ENCODE measurements at places on chromosomes 1 and 21.

DNA sequence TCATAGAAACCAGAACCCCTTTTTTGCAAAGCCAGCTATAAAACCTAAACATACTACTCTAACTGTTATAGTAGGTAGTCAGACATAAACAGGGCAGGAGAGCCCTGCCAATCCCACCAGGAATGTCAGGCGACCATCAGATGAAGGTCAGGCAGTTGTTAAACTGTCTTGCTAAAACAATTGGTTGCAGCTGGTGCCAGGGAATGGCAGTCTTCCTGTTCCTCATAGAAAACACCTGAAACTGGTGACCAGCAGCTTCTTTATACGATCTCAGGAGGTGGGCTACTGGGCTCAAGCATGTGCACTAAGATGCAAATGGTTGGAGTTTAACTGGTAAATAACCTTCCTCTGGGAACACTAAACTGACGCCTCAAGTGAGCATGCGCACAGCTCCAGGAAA, 224.1 kb downstream of the COL11A1 start:
- DNase-seq: no peak

DNA sequence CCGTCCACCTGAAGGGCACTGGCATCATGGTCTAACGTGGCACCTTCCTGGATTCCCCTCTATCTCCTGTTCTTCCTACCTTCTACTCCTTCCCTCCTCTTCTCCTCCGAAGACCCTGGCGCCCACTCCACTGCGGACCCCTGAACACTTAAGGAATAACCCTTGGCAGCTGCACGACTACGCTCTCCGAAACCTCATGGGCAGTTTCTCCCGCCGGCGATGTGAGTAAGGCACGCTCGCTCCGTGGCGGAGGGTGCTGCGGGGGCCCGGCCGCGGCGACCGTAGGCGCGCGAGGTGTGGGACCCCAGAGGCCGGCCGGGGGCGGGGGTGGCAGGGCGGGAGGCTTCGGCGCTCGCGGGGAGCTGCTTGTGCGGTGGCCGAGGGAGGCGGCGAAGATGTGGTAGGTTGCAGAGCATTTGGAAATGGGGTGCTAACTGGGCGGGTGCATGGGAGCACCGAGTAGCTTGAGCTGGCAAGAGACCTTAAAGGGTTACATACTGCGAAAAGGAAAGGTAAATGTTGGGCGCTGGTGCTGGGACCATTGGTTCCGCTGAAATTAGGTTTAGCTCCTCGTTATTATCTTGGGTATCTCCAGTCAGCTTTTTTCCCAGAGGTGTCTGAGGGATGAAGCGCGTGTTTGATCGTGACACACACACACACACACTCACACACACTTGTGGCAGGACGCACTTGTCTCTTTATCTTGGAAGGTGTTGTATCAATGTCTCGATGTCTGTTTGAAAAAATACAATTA, 876 bp downstream of the LRRC7 start:
- peak; percentile 39 for DNase-seq

DNA sequence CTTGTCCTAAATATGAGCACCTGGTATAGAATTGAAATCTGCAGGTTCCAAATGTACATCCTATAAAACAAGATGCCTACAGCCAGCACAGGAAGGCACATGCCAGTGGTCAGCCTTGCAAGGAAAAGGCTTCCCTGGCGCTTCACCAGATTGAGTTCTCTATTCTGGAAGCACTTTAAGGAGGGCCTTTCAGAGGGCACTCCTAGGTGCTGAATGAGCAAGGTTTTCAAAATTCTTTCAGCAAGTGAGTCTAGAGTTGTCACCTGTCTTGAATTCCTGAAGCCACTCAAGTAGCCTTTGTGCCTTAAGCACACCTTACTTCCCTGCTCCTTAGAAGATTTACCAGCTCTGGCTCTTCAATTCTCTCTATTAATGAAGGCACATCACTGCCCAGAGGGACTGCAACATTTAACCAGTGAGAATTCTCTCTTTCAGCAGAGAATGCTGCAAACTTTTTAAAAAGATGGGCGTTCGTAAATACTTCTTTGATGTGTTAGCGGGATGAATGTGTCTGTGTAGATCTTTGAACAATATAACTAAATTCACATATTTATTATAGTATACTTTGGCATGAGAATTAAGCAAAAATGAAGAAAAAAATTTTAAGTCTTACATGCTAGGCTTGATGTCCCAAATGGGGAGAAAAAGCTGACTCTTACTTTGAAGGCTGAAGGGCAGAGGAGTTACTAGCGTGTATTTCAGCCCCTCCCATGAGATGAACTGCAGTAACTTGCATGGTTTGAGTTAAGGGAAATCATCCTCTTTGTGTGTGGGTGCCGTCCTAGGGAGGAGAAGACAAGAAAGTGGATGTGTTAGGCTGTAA, 162.0 kb downstream of the NTPCR start:
- DNase-seq: no peak

- no peak for DNase-seq
Observed at GRCh38 chr21:37522641-37523295, 156.2 kb downstream of the DYRK1A start.

- DNase-seq: no peak
Observed at GRCh38 chr1:114314098-114314497, 160.4 kb upstream of the SYT6 start.

DNA sequence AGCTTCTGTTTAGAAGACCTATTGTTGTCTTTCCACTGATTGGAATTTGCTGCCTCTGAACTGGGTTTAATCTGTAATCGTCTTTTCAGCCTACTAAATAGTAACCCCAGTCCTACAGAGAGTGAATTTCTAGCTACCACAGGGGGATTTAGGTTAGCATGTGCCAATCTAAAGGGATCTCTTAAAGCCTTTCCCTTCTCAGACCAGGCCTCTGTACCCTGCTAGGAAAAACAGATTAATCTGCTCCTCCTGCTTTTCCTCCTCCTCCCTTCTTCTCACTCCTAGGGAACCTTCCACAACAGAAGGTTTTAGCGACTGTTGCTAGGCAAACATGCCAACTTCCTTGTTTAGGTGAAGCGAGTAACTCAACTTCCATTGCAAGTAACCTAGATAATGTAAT, 1.3 kb upstream of the RC3H1 start:
- DNase-seq: no peak

- no peak for DNase-seq
Observed at GRCh38 chr21:35478161-35479064, 429.3 kb upstream of the RUNX1 start.

DNA sequence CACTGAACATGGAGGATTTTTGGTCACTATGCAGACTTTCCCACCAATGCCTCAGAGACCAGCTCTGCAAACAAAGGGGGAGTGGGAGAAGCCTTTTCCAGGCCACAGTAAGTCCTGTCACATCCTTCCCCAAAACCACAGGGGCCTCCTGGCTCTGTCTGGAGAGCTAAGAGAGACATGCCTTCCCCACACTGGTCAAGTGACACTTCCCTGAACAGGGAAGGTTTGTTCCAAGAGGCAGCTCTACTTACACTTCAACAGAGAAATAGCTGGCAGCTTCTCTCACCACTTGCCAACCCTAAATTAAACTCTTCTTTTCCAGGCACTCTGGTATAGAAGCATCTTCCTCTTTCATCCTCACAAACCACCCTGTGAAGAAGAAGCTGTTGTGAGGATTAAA, 39.7 kb downstream of the EDN2 start:
- no peak for DNase-seq

- DNase-seq: no peak
Observed at GRCh38 chr1:4962836-4963235, 308.4 kb downstream of the AJAP1 start.

DNA sequence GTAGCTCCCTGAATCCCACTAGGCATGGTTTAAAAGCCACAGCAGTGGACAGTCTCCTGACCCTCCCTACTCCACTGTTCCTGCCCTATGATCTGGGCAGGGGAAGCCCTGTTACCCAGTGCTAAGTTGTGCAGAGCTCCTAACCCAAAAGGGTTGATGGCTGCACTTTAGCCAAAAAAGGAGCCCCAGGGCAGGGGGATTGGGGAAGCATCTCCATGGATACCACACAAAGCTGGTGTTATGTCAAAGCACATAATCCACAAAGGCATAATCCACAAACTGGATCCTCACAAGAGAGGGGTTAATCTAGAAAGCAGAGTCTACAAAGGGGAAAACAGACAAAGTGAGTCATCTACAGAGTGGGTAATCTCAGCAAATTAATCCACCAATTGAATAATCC, 5.7 kb downstream of the RSPO1 start:
- no peak for DNase-seq

DNA sequence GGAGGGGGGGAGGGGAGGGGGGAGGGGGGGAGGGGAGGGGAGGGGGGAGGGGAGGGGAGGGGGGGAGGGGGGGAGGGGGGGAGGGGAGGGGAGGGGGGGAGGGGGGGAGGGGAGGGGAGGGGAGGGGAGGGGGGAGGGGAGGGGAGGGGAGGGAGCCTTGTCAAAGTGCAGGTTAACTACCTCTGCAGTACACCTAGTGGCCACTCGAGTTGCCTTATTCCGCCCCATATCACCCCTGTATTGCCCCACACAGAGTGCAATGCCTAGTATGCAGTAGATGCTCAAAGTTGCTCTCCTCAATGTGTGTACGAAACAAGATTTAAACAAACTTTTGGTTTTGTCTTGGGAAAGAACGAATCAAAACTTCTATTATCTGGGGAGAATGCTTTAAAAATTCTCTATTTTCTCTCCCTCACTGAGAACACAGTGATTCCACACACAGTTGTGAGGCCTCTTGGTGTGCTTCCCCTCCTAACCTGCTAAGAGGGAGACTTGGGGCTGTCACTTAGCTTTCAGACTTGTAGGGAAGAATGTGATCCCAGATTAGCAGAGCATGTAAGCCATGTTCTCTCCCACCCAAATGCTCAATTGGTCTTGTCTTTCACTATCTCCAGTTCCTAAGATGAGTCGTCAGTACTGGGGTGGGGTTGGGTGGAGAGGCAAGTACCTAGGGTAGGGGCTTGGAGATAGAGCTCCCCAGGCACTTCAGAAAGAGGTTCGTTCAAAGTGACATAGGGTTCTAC, 79.7 kb upstream of the MAP10 start:
- DNase-seq: no peak

DNA sequence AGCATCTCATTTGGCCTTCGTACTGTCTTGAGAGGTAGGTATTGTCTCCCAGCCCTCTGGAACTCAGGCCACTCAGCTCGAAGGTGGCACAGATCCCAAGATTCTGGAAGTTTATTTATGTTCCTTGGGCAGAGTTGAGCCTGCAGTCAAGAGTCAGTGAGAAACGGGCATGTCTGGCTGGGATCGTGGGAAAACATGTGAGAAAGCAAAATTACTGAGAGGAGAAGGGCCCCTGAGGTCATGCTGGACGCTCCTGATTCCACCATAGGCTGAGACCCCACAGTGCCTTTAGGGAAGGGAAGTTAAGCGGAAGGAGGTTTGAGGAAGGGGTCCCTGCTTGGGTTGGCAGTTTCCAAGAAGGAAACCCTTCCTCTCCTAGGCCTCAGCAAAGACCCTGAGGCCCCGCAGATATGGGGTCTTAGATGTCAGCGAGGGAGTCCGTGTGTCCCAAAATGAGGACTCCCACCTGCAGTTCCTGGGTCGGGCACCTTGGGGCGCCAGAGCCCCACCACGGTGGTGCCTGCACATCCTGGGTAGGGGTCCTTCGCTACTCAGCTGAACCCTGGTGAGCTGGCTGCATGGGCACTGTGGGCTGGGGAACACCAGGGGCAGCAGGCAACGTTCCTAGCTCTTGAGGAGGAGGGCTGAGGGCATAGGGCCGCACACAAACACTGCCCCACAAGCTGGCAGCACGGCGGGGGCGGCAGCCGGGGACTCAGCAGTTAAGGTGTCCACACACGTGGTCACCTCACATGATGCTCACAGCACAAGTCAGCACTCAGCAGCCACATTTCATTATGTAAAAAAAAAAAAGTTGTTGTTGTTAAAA, 12.3 kb upstream of the SEMA4A start:
- DNase-seq: no peak

- no peak for DNase-seq
Observed at GRCh38 chr1:183209533-183210158, 23.6 kb downstream of the LAMC2 start.

- no peak for DNase-seq
Observed at GRCh38 chr1:9322661-9323244, 30.1 kb downstream of the SPSB1 start.

- no peak for DNase-seq
Observed at GRCh38 chr1:227901239-227901905, 46.4 kb downstream of the WNT9A start.

GRCh38 chr21:42212266-42212665, 6.7 kb upstream of the ABCG1 start:
- no peak for DNase-seq

DNA sequence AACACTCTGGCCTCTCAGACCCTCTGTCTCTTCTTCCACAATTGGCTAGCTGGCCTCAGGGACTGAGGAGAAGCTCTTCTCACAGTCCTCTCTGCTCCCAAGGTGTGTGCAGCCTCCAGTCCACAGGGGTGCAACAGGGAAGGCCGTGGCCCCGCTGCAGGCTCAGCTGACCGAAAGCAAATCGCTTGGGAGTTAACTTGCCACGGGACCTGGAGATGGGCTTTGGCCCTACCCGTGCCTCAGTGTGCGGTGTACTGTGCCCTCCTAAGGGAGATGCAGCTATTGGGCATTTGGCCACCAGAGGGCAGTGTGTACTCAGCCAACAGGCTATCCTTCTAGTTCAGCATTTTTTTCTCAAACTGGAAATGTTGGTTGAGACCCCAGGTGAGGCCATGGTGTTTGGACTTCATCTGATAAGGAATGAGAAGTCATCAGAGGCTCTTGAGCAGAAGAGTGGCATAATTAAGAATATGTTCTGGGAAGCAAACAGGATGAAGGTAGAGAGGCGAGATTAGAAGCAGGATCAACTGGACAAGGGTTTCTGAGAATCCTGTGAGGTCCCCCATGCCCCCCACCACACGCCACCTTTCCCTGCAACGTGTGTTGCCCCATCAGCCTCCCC, 42.5 kb upstream of the TMEM125 start:
- peak; percentile 56 for DNase-seq

DNA sequence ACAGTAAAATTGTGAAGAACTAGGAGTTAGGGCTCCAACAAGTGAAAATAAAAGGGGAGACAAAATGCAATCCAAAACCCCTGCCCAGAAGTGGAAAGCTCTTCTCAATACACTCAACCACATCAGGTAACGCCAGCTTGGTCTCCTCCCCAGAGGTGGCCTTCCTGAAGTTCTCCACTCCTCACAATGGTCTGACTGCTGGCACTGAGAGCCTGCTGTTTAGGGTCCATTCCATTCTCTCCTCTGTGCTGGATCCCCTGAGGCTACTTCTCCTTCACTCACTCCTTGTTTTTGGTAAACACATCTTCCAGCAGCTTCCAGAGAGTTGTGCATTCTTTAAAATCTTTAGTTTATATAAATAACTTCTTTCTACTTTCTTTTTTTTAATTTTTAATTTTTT, 189.5 kb downstream of the KCNT2 start:
- no peak for DNase-seq

- DNase-seq: peak; percentile 36
Observed at GRCh38 chr1:183567584-183567983, 22.7 kb downstream of the NCF2 start.

All from COR-L47 (cell line).